H1 (cell line): ENCODE measurements at places on chromosomes 2 and 18. TPM values are rescaled to one million over a fixed set of nuclear protein-coding genes. Genes with fewer than 3 reads are reported as not detected.
A peak's percentile ranks its signal among the peaks of the same experiment; 100 is the strongest.

DNA sequence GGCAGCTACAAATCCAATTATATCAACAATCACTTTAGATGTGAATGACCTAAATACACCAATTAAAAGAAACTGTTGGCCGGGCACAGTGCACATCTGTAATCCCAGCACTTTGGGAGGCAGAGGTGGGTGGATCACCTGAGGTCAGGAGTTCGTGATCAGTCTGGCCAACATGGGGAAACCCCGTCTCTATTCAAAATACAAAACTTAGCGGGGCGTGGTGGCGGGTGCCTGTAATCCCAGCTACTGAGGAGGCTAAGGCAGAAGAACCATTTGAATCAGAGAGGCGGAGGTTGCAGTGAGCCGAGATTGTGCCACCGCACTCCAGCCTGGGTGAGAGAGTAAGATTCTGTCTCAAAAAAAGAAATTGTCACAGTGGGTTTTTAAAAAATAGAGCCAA is 49.5 kb downstream of the ATL2 start:
- no peak for DNase-seq

The RTKN gene
- 53.5 and 54.1 TPM in 2 replicates for total RNA-seq

DNA sequence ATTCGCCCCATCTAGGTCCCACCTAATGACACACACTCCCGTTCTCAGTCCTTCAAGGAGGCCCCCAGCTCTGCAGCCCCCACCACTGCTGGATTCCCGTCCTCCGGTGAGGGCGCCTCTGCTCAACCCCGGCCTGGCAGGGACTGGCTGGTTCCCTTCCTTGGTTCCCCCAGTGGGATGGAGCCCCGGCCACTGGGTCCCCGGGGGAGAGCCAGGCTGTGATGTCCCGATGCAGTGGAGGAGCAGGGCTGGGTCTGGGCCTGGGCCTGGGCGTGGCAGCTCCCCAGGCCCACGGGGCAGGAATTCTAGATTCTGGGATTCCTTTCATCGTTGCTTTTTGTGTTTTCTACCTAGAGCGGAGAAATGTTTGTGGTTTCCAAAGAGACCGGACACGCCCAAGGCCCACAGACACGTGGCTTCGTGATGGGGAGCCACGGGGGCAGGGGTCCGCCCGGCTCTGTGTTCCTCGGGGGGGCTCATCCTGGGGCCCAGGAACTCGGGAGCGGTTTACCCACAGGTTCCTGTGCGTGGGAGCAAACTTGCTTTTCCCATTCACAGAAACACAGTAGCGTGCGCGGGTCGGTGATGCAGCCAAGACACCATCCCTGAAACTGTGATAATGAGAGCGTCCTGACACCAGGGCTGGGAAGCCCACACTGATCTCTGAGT is 67.0 kb downstream of the SLC66A2 start:
- DNase-seq, result no peak

DNA sequence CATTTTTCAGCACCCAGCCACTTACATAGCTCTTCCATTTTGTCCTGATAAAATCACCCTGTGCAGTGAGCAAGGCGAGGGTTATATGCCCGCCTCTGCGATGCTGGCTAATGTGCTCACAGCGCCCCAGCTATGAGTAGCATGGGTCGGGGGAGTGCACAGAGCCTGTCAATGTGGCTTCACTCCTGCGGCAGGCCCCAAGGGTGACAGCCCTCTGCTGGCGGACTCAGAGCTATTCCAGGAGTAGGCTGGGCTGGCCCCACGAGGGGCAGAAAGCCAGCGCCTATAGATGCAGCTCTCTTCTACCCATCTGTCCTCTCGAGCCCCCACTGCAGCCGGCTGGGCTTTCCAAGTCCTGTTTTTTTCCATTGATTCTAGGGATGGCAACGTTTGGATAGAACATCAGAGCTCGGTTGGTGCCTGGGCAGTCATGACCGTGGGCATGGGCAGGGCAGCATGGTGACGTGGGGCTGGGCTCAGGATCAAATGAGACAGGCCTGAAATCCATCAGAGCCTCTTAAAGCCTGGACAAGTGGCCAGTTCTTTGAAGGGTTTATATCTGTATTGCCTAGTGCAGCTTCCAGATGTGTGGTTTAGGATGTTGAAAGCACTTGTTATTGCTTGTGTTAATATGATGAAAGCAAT is 134.7 kb downstream of the MCFD2 start:
- DNase-seq, result peak; percentile 73

GRCh38 chr2:217231212-217231611 is 371.3 kb upstream of the TNP1 start:
- DNase-seq, result no peak

DNA sequence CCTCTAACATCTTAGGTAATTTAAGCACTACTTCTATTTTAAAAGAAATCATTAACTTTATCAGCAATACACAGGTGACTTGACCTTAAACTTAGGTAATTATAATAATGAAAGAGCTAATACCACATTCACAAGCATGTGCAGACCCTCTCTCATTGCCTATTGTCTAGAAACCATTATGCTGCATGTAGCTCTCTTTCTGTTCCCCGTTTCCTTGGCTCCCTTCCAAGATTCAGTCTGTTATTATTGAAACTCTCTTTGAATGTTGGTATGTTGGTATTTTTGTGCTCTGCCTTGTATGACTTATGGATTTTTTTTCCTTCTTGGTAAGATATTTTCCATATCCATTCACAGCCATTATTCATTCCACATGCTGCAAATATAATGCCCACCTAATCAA is 201.2 kb downstream of the CDCA7 start:
- DNase-seq, result no peak

DNA sequence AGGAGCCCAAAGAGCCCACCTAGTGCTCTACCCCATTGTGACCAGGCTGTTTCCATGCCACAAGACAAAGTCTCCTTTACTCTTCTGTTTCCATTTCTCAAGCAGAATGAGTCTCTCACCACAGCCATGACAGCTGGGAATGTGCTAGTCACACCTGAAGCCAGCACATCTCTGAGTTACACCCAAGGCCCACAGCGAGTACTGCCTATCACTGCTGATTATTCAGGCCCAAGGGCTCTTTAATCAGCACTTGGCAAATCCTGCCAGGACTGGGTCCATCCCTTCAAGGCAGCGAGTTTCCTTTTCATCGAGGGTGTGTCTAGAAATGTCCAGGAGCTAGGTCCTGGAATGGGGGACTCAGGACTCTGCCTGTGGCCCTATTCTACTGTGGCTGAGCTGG is 14.6 kb upstream of the PPP1R1C start:
- no peak for DNase-seq

The SUPT7L gene
- total RNA-seq, result 21.8 and 22.2 TPM in 2 replicates

DNA sequence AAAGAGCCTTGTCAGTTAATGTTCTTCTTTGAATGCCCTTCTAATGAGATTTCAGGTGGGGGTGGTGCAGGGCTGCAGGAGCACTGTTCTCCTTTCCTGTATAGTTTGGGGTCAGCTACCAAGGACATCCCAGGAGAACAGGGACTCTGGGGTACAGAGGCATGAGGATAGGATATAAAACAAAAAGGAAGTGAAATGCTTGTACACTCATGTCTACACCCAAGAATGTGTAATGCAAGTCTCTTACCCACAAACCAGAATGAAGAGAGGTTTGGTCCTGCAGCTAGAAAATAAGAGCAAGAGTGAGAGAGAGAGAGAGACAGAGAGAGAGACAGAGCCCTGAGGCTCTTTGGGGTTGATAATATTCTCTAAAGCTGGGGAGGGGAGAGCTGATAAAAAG is 151.8 kb upstream of the KCTD1 start:
- DNase-seq, result no peak

- DNase-seq, result no peak
These were observed 32.2 kb downstream of the FAM178B start for GRCh38 chr2:96954011-96954846.

DNA sequence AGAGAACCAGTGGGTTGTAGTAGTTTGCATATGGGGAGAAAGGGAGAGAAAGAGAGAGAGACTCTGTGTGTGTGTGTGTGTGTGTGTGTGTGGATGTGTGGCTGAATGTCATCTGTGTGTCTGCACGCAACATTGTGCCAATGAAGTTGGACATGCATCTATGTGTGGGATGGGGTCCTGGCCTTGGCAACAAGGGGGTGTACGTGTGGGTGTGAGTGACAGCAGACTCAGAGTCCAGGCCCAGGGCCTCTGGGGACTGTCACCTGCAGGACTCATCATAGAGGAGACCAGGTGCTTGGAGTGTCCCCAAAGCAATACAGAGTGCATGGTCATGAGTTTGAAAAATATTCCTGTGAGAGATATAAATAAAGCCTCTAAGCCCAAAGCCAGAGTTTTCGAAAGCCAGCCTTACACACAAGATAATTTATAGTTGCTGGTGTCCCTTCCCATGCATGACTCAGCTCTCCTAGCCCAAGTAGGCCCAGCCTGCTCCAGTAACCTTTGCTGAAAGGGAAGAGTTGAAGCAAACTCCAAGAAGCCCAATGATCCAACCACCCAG is 59.9 kb downstream of the TNP1 start:
- no peak for DNase-seq

The DSEL gene
- total RNA-seq, result 20.6 and 22.8 TPM in 2 replicates

DNA sequence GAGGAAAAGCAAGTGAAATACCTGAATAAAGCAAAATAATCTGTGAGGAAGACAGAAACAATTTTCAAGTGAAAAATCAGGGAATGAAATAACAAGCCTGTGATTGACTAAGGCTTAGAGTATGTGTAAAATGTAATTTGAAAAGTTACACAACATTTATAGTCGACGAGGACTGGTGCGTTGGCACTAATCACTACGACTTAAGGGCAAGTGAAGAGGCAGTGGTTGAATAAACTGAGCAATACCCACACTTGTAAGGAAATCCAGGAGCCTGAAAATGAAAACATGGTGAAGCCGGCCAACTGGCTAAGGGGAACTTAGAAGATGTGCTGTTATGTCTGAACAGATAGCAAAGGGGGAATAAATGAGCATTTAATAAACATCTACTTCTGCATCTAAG is 13.4 kb downstream of the DOK1 start:
- DNase-seq, result no peak

The MEIS1 gene
- total RNA-seq, result 0.63 and 1.2 TPM in 2 replicates

- DNase-seq, result no peak
These were observed 107.4 kb downstream of the PXDN start for GRCh38 chr2:1636791-1637415.

DNA sequence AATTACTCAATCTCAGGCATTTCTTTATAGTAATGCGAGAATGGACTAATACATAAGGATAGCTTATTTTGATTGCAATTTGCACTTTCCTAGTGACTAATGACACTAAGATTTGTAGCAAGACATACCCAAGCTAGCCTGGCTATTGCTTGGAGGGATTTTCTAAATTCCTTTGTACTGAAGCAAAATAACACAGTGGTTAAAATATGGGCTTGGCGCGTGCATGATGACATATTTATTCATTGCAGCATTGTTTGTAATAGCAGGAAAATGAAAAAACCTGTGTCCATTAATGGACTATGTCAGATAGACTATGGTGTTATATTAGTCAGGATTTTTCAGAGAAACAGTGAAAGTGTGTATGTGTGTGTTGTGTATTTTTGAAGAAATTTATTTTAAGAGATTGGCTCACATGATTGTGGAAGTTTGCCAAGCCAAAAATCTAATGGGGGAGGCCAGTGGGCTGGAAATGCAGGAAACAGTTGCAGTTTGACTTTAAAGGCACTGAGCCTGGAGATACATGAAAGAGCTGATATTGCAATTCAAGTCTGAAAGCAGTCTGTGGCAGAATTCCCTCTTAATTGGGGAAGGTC is 16.7 kb upstream of the LAPTM4A start:
- no peak for DNase-seq

DNA sequence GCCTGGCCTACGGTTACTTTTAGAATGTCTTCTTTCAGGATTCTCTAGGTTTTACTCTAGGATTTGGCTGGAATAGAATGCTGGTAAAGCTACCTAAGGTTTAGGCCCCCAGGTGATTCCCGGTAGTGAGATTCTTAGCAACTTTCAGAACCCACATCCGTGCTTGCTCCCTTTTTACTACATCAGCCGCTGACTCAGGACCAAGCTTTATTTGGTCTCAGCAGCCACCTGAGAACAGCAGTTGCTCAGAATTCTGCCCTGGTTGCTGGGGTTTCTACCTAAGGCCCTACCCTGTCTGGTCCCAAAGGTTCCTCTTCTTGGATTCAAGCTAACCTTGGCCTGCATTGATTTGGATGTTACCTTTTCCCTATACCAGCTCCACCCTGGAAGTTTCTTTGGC is 36.1 kb upstream of the NDUFV2 start:
- DNase-seq, result no peak

DNA sequence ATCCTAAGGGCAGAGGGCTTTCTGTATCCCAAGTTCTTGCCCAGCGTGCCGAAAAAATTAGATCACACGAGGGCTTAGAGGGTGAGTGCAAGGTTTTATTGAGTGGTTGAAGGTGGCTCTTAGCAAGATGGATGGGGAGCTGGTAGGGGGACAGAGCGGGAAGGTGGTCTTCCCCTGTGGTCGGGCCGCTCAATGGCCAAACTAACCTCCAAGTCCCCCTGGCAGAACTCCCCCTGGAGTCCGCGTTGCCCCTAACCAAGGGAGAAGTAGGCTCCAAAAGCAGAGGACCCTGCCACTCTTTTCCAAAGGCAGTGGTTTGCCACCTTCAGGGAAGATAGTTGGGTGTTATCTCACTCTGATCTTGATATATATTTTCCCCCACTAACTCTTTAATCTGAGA is 63.4 kb downstream of the LYPD1 start:
- DNase-seq, result no peak

DNA sequence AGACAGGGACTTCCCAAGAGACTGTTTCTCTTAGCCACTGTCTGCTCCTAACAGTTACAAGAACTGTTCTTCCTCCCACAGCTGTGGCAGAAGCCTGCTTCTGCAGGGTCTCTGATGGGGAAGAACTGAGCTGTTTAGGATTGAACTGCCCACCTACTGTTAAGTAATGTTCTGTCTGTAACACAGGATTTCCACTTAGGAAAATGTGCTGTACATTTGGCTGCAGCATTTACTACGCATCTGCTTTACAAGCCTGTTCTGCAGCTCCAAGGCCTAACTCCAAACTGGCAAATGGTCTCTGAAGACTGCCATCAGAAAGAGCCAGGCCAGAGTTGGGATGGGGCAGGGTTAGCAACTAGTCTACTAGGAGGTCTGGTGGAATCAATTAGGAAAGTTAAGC is 87.8 kb upstream of the UPP2 start:
- no peak for DNase-seq

- no peak for DNase-seq
These were observed 96.7 kb downstream of the RHOB start for GRCh38 chr2:20543469-20544152.

DNA sequence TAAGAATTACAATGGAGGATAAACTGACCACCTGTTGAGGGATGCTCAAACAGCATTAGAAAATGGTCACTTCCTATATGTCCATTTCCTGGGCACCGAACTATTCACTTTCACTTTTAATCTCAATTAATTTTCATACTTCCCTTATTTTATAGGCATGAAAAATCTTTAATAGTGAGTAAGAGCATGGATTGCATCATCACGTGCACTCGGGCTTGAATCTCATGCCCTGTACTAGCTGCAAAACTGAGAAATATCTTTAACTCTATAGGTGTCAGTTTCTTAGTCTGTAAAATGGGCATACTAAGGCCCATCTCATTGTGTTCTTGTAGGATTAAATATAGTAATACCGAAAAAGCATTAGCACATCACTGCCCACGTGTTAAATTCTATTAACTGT is 183.9 kb upstream of the FIGN start:
- no peak for DNase-seq

DNA sequence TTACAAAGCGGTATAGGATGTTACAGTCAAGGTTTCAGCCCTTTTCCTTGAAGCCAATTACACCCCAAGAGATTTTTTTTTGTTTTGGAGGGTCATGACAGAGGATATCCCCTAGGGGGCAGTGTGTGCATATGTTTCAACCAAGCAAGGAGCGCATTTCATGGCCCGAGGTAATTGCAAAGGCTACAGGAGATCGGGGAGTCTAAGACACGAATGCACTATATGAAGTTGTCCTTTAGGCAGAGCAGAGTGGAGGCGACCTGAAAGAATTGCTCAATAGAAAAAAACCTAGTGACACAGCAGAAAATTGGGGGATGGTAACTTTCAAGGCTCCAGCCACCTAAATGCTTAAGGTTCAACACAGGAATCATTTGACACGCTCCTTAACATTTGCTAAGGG is 219.8 kb upstream of the PARD3B start:
- peak; percentile 67 for DNase-seq
